ENCODE measurements at places on chromosomes 4 and X. TPM values are rescaled to one million over a fixed set of nuclear protein-coding genes. Genes with fewer than 3 reads are reported as not detected.
A peak's percentile ranks its signal among the peaks of the same experiment; 100 is the strongest.

DNA sequence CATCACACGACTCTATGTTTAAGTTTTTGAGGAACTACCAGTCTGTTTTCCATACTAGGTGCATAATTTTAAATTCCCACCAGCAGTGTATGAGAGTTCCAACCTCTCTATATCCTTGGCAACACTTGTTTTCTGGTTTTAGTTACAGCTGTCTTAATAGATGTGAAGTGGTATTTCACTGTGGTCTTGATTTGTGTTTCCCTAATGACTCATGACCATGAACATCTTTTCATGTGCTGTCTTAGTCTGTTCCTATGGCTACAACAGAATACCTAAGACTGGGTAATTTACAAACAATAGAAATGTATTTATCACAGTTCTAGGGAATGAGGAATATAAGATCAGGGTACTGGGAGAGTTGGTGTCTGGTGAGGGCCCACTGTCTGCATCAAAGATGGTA is 51.5 kb upstream of the GPR78 start:
- no peak for DNase-seq

- no peak for DNase-seq
Measured at GRCh38 chrX:7372825-7373525, 225.0 kb upstream of the PUDP start.

- no peak for DNase-seq
Measured at GRCh38 chrX:73847100-73847499, 284.1 kb downstream of the CHIC1 start.

DNA sequence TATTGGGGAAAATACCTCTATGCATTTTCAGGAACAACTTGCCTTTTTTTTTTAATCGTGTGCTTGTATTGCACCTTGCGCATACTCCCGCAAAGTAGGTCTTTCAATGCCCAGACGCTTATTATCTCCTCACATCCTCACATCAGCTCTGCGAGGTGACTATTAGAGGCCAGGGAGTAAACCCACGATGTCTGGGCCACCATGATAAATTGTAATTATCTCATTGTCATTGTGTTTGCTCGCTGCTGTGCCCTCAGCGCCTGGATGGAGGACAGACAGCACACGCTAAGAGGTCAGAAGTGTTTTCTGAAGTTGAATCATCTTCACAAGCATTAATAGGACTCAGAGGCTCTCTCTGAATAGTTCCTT is 1.0 kb upstream of the RELL1 start:
- no peak for DNase-seq

GRCh38 chrX:1750267-1750666 is 135.4 kb downstream of the ASMT start:
- DNase-seq, result no peak

DNA sequence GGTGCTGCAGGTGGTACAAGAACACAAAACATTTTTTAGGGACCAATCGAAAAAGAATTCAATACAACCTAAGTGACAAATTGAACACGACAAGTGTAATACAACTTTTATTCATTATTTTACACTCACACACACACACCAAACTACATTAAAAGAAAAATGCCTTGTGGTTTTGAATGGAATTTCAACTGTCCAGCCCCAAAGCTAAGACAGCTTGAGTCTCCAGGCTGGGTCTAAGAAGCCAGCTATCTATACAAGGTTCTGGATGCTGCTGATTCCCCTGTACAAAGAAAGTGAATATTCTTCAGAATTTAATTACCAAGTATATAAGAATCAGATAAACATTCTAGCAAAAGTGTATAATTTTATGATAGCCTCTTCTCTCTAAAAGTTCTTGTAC is 118.2 kb downstream of the PPP3CA start:
- no peak for DNase-seq

Gene MAGEB17
- total RNA-seq, result not detected

DNA sequence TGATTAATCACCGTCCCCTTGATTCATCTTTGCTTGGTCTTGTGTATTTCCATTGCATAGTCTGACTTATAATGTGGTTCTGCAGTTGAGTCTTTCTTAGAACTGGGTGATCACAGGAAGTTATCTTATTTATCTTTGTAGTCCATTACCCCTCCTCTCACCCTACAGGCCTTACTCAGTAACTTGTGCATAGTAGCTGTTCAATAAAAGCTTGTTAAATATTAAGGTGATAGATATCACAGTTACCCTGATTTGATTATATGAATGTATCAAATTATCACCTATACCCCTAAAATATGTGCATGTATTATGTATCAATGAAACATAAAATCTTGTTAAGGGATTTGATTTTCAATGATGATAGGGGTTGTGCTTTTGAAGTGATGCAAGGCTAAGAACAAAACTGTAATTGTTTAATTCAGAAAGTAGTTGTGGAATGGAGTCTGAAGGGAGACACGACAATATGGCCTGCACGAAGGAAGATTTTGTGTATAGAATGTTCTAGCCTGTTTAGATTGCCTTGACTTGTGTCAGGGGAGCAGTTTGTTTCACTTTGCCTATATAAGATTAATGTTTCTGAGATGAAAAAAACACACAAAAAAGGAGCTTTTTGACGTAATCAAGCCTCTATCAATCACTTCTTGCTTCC is 132.4 kb upstream of the LIMCH1 start:
- DNase-seq, result no peak

DNA sequence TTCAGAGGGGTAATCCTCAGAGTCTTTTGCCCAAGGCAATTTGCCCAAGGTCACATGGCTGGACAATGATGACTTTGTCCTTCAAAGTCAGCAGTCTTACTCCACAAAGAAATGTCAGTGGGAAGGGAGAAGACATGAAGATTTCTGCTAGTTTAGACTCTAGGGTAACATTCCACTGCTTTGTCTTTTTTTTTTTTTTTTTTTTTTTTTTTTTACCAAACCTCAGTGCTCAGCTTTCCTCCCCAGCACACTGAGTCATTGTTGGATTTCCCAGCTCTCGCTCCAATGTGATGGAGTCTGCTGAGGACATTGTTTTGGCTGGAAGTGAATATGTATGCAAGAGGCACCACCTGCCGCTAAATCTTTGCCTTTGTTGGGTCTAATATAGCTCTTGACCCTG is 7.2 kb upstream of the C1QTNF7 start:
- no peak for DNase-seq

GRCh38 chr4:163107754-163108153 is 58.9 kb downstream of the NAF1 start:
- no peak for DNase-seq

DNA sequence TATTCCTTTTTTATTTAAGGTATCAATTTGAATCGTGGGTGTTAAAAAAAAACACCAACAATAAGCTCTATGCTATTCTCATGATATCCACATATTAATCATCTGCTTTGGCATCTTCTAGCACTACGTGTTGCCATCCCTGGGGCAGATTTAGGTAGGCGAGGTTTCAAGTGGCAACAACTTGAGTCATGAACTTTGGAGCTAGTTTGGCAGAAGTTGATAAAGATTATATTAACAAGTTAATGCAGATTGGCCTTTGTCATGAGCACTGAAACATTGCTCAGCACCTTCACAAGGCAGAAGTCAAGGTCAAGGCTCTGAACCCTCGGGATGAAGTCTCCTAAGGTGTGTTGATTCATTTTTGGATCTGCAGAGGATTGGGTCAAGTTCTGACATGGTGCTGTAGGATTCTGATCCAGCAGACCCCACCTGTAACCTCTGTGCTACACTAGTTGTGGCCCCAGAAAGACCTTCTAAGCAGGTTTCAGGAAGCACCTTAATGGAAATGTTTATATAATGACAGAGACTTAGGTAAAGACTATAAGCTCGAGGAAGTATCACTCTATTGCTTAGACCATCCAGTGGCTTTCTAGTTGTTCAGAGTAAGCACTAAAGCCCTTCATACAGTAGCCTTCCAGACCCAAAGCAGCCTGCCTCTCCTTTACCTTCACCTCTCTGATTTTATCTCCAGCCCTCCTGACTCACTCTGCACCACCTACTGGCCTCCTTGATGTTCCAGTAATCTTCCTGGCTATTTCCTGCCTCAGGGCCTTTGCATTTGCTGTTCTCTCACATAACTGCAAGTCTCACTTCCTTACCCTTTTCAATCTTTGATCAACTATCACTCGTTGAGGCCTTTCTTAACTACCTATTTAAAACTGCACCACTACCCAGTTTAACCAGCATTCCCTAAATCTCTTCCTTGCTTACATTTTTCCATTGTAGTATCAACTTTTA is 117.0 kb upstream of the SLC4A4 start:
- DNase-seq, result no peak

Gene CYTL1
- 0.82 TPM for total RNA-seq

Gene MAGEA4
- total RNA-seq, result not detected

DNA sequence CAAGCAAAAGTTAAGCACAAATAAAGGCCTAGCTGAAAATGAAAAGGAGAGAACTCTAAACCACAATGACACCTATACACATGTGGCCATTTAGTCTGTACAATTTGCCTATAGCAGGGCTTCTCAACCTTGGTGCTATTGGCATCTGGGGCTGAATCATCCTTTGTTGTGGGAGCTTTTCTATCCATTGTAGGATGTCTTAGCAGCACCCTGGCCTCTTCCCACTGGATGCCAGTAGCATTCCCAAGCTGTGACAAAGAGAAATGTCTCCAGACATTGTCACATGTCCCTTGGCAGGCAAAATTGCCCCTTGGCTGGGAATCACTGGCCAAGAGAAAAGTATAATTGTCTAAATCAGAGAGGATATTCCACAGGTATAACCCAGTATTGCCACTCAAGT is 13.5 kb upstream of the PRPS2 start:
- no peak for DNase-seq

- DNase-seq, result no peak
Measured at GRCh38 chrX:112645774-112646173, 34.0 kb downstream of the LHFPL1 start.

DNA sequence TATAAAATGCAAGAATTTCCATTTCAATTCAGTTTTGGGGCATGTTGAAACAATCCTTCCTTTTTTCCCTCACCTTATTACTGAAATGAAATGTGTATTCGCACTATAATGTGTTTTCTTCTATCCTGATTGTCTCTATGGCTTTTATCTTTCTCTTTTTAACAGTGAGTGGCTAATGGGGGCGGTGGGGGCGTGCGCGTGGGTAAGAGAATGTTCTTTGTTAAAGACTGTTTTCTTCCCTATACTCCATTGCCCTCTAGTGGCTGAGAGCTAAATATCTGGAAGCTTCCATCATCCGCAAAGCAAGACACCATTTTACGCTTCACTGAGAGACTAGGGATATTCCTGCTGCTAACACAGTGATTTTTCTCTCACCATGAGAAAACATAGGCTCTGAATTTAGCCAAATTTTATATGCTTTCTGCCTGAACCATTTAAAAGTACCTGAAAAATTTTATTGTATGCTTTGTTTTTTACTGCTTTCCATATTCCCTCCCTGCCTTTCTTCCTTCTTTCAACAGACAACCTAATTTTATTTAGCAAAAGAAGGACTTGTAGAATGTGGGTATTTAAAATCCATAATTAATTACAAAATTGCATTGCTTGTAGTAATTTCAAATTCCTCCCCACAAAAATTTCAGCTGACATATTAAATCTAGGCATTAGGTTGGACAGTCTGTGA is 194.0 kb downstream of the GASK1B start:
- peak; percentile 45 for DNase-seq

GRCh38 chr4:107719207-107719921 is 670 bp downstream of the PAPSS1 start:
- no peak for DNase-seq

Gene IBSP
- not detected for total RNA-seq

DNA sequence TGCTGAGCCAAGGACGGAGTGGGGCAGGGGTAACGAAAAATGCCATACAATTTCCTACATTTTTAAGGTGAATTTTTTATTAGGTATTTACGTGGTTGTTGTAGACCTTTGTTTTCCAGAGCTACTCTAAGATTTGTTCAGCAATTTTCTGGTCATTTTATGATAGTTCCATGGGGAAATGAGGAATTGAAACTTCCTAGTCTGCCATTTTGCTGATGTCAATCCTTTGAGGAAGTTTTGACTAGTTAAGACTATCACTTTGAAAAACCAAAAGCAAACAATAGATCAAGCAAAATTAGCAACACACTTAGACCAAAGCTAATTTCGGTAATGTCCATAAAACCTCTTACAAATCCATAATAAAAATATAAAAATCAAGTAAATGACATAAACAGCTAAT is 7.0 kb upstream of the TLR3 start:
- DNase-seq, result no peak

DNA sequence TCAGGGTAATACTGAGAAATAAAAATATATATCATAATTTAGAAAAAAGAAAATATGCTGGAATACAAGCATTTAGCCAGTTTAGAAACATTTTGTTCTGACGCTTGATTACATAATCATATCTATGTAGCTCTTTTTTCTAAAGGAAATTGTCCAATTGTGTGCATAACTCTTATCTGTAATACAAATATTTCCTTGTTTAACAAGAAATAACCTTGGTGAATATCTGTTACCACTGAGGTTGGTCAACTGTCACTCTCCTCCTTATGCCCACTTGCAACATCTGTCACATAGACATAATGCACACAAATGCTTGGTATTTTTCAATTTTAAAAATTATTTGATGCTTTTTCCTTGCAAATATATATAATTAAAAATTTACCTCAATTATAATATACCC is 609.7 kb downstream of the TLL1 start:
- no peak for DNase-seq

GRCh38 chrX:13007519-13008188 is 32.7 kb downstream of the TMSB4X start:
- no peak for DNase-seq

DNA sequence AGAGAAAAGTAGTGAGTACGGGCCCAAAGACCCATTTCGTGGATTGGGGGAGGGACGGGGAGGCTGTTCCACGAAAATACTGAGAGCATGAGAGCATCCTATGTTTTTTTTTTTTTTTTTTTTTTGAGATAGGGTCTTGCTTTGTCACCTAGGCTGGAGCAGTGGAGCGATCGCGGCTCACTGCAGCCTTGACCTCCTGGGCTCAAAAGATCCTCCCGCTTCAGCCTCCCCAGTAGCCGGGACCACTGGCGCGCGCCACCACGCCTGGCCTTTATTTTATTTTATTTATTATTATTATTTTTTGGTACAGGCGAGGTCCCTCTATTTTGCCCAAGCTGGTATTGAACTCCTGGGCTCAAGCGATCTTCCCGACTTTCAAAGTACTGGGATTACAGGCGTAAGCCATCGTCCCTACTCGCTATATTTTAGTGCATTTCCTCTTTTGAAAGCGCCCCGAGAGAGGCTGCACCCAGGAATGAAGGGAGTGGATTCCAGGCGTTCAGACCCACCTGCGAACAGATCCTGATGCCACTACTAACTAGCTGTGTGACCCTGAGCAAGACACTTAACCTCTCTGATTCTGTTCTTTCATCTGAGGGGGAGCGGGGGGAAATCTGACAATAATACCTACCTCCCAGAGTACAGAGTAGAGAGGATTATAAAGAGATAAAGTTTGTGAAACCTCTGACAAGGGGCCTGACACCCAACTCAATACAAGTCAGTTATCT is 5.4 kb upstream of the MSX1 start:
- DNase-seq, result no peak

- no peak for DNase-seq
Measured at GRCh38 chr4:138405934-138406567, 163.9 kb upstream of the SLC7A11 start.

DNA sequence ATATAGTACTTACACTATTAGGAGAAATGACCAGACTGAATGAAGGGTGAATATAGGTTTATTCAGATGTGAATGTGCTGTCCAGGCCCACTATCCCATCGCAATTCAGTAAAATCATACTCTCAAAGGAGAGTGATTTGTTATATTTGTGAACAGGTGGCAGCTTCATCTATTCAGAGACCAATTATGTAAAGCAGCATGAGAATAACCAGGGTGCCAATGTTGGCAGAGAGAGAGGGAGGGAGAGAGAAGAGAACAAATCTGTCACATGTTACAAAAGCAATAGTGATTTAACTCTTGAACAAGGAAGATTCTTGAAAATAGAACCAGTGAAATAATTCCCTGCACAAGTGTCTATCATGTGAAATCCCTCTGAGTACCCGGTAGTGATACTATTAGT is 38.9 kb upstream of the TLL1 start:
- no peak for DNase-seq

All from frontal cortex (tissue), 4 donors.